ENCODE measurements at places on chromosomes 12 and 14.

GRCh38 chr12:118514297-118514696 lies 137.9 kb downstream of the SUDS3 start:
- no peak for DNase-seq

DNA sequence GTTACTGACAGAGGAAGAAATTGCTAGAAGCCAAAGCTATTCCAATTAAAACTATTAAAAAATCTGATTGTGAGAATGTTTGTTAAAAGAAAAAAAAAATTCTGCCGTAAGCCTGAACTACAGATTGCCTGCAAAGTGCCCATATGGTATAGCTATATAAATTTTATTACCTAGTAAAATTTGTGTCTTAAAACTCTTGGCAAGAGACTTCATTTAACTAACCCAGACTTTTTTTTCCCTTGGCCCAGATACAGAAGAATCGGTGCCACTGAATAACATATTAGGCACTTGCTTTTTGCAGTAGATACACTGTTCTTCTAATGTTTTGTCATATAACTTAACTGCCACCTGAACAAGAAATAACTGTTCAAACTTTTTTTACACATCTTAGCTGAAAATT lies 125.5 kb downstream of the RPS29 start:
- DNase-seq: no peak

GRCh38 chr14:49959822-49960408 lies 67.0 kb downstream of the ARF6 start:
- DNase-seq: peak; percentile 50

DNA sequence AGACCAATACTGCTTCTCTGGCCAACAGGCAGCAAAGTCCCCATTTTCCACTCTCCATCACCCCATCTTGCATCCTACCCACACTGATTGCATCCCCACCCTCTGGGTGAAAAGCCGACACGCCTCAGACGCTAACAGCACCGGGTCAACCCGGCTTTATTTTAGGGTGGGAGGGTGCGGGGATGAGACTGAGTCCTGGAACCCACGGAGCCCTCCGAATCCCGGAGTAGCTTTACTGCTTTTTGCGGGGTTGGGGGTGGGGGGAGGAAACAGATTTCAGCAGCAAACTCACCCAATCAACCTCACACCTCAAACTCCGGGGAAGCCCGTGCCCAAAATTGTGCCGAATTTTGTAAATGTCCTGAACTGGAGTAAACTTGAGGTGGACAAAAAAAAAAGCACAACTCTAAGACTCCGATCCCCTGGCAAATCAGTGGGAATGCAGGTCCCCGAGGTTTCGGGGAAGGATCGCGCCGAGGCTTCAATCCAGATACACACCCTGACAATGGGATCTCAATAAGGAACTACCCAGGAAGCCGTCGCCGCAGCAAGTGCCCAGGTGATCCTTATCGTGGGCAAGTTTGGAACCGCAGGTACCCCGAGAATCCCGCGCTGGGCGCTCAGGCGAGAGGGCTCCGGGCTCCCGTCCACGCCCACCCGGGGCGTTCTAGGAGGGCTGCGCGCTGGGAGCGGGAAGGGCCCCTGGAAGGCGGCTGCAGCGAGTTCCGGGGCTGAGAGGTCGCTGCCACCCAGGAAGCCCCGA lies 1.1 kb downstream of the GCH1 start:
- DNase-seq: no peak

DNA sequence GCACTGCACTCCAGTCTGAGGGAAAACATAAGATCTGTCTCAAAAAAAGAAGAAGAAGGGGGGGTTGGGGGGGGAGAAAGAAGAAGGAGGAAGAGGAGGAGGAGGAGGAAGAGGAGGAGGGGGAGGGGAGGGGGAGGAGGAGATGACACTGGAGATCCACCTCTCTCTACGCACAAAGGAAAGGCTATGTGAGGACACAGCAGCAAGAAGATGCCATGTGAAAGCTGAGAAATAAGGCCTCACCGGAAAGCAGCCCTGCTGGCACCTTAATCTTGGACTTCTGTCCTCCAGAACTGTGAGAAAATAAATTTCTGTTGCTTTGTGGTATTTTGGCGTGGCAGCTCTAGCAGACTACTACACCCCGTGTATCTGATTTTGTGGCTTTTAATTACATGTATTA lies 477.9 kb downstream of the MED13L start:
- no peak for DNase-seq

GRCh38 chr12:50185301-50185895 lies 18.2 kb upstream of the CERS5 start:
- no peak for DNase-seq

DNA sequence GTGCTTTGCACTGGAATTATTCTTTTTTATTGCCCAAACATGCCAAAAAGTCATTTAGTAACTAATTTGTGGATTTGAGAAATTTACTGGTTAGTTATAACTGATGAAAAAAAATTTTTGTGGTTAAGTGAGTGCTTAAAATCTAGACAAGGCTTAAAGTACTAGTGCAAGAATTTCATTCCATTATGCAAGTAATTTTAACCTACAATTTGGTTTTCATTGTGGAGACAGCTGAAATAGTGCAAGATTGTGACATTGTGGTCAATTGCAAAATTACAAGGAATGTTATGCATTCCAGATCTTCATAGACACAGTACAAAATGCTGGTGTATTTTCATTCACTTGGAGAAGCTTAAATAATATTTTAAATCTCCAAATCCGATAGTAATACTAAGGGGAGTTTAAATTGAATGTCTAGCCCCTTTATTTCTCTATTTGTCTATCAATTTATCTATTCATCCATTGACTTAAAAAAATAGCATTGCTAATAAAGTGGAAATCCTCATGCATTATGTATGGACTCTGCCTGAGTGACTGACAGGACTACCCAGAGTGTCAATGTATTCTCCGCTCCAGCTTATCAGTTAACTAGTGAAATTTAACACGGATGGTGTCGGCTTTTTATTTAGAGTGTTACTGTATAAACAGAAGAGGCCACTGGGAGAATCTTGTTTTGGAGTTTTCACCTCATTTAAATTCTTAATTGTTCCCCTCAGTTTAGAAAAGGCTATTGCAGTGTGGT lies 125.9 kb downstream of the ALX1 start:
- no peak for DNase-seq

GRCh38 chr12:64825143-64826021 lies 935 bp downstream of the TBC1D30 start:
- DNase-seq: peak; percentile 60

GRCh38 chr12:88604646-88605045 lies 24.4 kb upstream of the KITLG start:
- no peak for DNase-seq

DNA sequence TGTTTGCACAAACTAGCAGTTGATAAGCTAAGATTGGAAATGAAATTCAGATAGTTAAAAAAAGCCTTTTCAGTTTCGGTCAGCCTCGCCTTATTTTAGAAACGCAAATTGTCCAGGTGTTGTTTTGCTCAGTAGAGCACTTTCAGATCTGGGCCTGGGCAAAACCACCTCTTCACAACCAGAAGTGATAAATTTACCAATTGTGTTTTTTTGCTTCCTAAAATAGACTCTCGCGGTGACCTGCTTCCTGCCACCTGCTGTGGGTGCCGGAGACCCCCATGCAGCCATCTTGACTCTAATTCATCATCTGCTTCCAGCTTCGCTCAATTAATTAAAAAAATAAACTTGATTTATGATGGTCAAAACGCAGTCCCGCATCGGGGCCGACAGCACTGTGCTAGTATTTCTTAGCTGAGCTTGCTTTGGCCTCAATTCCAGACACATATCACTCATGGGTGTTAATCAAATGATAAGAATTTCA lies 335.6 kb downstream of the TMEM121 start:
- no peak for DNase-seq

- no peak for DNase-seq
These were observed 20.8 kb downstream of the SUSD6 start for GRCh38 chr14:69632164-69632563.

- no peak for DNase-seq
These were observed 9.9 kb downstream of the MDGA2 start for GRCh38 chr14:47665337-47666134.

DNA sequence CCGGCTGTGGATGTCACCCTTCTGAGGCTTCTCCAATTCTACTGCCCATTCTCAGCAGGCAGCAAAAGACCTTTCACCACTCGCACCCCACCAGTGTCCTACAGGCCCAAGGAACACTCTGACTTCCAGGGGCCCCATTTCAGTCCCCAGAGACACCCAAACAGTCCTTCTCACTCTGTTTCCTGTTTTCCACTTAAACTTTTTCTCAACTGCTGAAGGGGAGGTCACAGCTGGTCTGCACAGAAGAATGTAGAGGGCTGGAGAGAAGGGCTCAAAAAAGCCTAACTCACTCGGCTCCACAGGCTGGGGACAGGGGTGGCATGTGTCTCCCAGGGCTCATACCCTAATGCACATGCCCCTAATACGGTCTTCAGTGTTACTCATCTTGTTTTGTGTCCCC lies 4.2 kb upstream of the DTX1 start:
- DNase-seq: no peak

DNA sequence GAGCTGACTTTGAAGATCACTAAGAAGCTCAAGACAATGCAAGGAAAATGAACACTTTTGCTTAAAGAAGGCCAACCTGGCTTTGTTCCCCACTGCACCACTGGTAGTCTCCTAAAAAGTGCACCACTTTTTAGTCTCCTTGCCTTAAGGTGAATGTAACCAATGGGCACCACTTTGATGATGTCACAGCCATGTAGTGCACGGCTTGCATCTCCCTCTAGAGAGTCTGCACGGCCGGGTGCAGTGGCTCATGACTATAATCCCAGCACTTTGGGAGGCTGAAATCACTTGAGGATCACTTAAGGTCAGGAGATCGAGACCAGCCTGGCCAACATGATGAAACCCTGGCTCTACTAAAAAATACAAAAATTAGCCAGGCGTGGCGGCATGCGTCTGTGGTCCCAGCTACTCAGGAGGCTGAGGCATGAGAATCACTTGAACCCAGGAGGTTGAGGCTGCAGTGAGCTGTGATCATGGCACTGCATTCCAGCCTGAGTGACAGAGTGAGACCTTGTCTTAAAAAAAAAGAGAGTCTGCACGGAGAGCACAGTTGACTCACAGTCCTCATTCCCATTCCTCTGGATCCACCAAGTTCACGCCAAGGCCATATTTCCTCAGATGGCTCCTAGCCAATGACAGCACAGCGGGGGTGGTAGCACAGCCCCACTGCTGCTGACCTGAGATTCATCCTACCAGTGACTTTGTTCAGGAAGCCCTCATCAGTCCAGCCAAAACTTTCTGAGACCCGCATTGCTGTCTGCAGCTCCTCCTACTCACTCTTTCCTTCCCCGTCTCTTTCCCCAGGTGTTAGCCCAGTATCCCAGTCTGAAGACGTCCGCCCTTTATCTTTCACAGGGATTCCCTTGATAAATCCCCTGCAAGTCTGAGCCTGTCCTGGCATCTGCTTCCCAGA lies 16.5 kb upstream of the IFT81 start:
- no peak for DNase-seq

GRCh38 chr14:71384007-71384845 lies 477.0 kb downstream of the PCNX1 start:
- no peak for DNase-seq

- no peak for DNase-seq
These were observed 129.2 kb upstream of the ARHGAP5 start for GRCh38 chr14:31947680-31948595.

DNA sequence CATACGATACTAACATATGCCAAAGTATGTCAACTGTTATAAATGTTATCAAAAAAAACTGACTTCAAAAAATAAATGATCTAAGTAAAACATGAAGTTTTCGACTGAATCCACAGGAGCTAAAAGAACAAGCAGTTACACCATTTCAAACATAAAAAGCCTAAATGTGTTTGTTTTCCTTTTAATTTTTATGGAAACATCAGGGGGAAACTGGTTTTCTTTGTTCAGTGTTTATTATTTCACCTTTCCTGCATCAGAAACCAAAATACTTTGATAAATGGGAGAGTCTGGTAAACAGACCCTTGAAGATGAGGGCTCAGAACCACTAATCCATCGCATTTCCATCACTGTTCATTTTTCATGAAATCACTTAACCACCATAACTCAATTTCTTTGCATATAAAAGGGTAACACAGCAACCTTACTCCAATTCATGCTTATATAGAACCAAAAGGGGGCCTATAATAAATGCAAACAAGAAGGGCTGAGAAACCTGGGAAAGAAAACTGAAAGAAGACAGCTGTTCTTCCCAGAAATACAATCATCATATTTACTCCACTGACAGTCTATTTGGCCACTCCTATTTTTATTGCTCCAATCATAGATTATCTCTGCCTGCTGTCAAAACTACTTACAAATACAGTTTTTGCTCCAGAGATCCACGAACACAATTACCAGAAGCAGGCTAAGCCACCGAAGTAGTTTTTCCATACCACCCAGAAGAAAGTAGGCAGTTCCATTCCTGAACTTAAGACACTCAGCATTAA lies 17.0 kb downstream of the FGD6 start:
- no peak for DNase-seq

DNA sequence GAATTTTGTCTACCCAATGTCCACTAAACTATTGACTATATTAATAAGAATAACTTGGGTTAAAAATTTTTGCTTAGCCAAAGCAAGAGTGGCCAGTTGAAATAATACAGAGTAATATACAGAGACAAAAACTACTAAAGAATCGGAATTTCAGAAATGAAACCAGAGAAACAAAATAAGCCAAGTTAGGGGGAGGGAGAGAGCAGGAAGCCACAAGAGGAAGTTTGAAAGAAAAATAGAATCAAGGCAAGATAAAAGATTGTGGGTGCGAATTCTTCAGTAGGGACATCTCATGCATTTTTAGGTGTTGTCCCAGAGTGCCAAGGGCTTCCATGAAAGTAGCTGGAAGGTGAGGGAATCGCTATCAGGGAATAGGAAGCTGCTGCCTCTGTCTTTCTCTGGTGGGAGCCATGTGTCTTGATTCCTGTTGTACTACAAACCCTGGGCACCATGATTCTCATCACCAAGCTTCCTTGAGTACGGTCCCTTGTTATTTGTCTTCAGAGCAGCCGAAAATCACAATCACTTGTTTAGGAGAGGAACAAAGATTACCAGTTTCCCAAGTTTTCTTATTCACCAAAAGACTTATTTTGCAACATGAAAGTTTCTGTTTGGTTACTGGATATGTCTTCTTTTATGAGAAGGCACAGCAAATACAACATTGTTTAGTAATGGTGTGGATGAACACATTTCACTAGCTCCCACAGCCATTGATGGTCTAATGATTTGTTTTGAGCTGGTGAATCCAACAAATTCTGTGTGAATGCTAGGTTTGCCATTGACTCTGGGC lies 16.7 kb downstream of the NEUROD4 start:
- DNase-seq: no peak

DNA sequence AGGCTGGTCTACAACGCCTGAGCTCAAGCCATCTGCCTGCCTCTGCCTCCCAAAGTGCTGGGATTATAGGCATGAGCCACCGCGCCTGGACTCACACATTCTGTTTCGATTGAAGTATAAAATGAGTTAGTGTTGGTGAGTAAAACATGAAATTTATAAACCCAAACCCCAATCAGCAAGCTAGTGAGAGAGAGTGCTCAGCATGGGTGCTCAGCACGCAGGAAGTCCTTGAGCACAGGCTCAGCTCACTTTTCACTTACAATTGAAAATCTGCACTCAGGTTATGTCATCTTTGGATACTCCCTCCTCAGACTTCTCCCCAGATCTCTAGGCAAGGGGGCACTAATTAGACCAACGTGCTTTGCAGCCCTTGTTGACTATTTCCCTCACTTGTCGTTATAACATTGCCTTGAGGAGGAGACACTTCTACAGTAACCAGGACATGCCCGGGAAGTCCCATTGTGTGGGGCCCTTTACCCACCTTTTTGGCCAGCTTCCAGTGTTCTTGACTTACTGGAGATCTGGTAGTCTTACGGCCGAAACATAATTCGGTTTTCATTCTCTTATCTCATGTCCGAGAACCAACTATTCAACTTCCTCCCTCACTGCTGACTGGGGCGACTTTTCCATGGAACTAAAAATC lies 68.5 kb upstream of the AMN1 start:
- no peak for DNase-seq

GRCh38 chr14:92690171-92691011 lies 58.0 kb downstream of the LGMN start:
- peak; percentile 65 for DNase-seq
